Stimulated activated CD4-positive, alpha-beta T cell treated with anti-CD3 and anti-CD28 coated beads, Interleukin-15, amount 100 ng/mL, for 1 hour (primary cell): ENCODE measurements at places on chromosomes 12 and 14.

DNA sequence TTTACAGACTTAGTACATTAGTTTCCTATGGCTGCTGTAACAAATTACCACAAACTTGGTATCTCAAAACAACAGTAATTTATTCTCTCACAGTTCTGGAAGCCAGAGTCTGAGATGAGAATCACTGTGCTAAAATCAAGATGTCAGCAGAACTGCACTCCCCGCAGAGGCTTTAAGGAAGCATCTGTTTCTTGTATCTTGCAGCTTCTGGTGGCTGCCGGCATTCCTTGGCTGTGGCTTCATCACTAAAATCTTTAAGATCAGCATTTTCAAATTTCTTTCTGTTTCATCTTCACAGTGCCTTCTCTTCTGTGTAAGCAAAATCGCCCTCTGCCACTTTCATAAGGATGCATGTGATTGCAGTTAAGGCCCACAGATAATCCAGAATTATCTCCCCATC lies 9.4 kb downstream of the STON2 start:
- DNase-seq: no peak

GRCh38 chr12:123949770-123950165 lies 22.9 kb downstream of the CCDC92 start:
- DNase-seq: no peak

DNA sequence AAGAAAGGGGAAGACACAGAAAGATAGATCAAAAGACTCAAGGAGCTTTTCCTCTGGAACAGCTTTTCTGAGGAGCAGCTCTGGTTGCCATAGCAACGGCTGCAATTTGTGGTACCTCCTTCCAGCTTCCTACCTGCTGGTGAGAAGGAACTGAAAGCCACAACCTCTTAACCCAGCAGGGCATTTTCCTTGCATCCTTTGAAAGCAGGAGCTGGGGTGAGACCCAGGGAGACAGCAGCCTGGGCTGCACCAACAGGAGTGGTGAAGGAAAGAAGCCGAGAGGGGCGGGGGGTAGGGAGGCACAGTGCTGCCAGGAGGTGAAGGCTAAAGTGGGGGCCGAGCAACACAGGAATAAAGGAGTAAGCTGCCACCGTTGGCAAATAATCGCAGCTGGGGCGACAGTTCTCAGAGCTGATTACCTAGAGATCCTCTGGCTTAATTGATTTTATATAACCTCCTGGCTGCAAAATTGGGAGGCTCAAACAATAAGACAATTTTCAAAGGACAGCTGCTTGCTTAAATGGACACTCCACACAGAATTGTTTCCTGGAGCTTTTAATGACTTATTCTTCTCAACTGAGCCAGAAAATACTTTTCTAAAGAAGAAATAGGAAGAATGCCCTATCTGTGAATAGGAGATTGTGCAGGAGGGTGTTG lies 129.4 kb downstream of the RPAP3 start:
- DNase-seq: no peak

- no peak for DNase-seq
Measured at GRCh38 chr12:47323802-47324201, 244.0 kb upstream of the AMIGO2 start.

- peak; percentile 57 for DNase-seq
Measured at GRCh38 chr12:48890657-48891418, 25.2 kb upstream of the RND1 start.

- no peak for DNase-seq
Measured at GRCh38 chr14:60839057-60839456, 104.5 kb downstream of the MNAT1 start.

DNA sequence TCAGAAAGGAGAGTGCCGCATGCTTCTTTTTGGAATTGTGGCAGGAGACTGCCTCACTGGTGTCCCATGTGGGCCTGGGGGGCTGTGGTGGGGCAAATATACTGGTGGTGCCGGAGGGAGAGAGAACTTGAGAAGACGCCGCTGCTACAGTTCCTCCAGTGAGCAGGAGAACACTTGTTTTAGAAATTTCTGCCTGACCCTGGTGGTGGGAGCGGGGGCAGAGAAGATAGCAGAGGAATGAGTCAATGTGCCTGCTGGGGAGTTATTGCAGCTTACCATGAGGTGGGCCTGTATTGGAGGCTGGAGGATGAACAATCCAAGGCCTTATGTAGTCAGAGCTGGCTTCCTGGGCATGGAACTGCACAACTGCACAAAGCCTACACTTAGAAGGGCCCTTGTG lies 211.8 kb downstream of the SNAPC1 start:
- DNase-seq: no peak

DNA sequence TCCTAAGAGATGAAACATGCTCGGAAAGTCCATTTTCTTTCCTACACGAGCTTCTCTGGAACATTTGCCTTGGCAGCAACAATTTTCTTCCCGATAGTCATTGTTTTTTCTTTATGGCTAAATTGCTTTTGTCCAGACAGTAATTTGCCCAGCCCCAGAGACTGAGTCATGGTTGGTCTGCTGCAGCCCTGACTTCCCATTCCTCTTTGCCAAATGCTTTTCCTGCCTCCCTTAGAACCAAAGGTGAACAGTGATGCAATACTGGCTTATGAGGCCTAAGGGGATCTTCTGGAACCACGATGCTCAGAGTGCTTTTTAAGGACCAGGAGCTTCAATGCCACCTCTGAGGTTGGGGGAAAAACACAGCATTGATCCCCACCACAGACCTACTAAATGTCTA lies 1599.6 kb upstream of the TMEM132C start:
- DNase-seq: no peak

DNA sequence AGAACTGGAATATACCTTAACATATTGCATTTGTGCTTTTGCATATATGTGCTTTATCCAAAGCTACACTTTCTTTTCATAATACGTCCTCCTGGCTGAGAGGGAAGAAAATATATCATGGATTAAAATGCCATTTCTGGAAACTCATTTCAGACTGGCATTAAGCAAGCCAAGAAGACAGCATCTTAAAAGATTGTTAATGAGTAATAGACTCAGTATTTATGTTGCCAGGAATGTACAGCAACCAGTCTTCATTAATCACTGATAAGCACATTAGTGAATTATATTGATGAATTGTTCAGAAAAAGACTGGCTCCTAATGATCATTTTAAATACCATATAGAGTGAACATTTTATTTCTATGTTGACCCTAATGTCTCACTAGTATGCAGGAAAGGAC lies 134.9 kb upstream of the IFNG-AS1 start:
- DNase-seq: no peak

DNA sequence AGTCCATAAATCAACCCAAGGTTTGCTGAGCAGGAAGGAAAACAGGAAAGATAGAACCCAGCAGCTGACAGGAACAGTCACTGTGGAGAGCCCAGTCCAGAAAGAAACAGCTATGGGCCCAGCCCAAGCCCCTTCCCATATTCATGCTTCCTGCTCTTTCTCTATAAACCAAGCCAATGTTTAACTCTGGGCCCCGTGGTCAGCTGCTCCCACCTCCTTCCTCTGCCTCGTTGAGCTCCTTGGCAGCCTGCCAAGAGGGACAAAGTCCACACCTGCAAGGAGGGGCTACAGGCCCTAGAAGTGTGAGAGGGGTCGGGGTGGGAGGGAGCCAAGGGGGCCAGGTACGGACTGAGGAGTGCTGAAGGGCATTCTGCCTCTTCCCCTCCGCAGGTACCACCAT lies 10.0 kb downstream of the SLC6A13 start:
- DNase-seq: no peak

DNA sequence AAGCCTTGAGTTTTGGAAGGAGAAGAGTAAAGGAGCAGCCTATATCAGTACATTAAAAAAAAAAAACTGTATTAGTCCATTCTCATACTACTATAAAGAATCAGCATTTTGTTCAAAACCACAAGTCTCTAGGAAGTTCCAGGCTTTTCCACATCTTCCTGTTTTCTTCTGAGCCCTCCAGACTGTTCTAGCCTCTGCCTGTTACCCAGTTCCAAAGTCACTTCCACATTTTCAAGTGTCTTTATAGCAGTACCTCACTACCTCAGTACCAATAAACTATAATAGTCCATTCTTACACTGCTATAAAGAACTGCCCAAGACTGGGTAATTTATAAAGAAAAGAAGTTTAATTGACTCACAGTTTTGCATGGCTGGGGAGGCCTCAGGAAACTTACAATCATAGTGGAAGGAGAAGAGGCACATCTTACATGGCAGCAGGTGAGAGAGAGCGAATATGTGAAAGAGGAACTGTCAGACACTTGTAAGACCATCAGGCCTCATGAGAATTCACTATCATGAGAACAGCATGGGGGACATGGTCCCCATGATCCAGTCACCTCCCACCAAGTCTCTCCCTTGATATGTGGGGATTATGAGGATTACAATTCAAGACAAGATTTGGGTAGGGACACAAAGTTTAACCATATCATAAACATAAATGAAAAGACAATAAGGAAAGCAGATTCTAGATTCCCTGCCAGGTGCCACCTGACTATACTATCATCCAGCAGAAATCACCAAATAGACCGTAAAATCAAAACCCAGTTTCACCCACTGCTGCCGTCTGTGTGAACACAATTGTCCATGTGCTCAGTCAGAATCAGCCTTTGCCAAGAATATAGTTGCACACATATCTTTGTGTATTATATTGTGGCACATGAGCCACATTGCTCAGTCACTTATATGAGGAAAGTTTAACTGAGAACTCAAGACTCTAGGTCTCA lies 27.8 kb downstream of the TOGARAM1 start:
- no peak for DNase-seq

GRCh38 chr12:62194616-62195015 lies 65.6 kb upstream of the USP15 start:
- DNase-seq: no peak

GRCh38 chr12:57755454-57756372 lies 810 bp downstream of the MARCHF9 start:
- no peak for DNase-seq

- no peak for DNase-seq
Measured at GRCh38 chr14:34649344-34649743, 19.4 kb upstream of the SNX6 start.

DNA sequence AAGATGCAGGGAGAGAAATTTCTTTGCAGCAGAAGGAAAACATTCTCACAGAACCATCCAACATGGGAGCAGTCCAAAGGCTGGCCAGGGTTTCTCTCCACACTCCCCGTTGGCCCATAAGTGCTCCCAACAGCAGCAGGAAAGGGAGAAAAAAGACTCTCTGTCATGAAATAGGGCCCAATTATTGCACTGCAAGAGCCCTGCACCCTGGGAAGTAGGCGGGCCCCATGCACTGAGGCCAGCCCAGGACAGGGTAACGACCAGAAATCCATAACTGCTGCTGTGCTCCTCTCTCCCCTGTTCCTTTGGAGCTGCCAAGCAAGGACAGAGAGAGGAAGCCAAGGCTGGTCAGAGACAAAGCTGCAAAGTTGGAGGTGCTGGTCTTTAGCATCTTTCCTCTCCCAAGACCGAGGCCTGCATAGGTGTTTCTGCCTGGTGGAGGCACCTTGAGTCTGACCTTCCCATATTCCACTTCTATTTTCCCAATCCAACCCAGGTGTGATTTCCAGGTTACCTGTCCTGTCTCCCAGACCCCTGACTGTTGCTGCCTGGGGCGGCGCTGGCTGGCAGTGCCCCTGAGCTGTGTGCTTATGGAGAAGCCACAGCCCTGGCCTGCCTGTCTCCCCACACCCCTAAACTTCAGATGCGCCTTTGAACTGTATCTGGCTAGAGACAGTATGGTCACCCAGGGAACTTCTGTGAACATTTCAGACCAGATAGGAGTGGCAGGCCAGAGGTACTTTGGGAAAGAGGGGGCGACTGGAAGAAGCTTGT lies 6.8 kb downstream of the GALNT16 start:
- no peak for DNase-seq

- no peak for DNase-seq
Measured at GRCh38 chr12:39628836-39629235, 9.2 kb upstream of the ABCD2 start.

GRCh38 chr12:102118874-102119273 lies 1.0 kb downstream of the NUP37 start:
- DNase-seq: no peak

GRCh38 chr12:111451649-111452129 lies 46.0 kb downstream of the SH2B3 start:
- no peak for DNase-seq

DNA sequence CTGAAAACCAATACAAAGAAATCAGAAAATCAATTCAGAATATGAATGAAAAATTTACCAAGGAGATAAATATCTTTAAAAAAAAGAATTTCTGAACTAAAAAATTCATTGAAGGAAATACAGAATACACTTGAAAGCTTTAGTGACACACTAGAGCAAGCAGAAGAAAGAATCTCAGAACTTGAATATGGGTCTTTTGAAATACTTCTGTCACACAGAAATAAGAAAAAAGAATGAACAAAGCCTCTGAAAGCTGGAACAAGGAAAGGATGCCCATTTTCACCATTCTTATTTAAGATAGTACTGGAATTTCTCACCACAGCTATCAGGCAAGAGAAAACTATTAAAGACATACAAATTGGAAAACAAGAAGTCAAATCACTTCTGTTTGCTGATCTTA lies 103.1 kb upstream of the NEDD1 start:
- no peak for DNase-seq

GRCh38 chr12:93056971-93057535 lies 128.0 kb upstream of the EEA1 start:
- DNase-seq: no peak

DNA sequence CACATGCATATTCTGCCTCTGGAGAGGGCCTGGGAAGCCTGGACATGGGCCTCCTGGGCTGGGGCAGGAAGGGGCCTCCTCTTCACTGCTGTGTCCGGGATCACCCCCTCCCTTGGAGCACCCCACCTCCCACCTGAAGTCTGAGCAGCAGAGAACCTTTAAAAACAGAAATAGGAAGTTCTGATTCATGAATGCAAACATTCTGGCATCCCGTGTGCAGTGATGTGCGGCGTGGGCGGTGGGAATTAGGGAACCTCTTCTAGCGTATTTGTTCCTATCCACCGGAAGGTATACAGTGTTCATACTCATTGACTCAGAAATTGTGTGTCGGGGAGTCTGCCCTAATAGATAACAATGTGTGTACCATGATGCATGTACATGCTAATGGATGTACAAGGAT lies 46.2 kb downstream of the C14orf132 start:
- no peak for DNase-seq

- DNase-seq: no peak
Measured at GRCh38 chr12:130835011-130835410, 4.0 kb downstream of the STX2 start.
